ENCODE measurements at places on chromosomes 7 and 10.

DNA sequence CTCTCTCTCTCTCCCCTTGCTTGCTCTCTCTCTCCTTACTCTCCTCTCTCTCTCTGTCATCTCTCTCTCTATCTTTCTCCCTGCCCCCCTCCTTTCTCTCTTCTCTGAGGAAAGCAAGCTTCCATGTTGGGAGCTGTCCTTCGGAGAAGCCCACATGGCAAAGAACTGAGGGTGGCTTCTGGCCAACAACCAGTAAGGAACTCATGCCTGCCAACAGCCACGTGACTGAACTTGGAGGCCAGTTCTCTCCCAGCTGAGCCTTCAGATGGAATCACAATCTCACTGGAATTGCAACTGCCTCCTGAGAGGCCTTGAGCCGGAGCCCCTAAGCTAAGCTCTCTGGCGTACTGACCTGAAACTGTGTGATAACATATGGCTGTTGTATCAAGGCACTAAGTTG lies 12.0 kb upstream of the DHTKD1 start:
- no peak for DNase-seq
- no peak overlapping the region for H3K27ac ChIP-seq
- no peak overlapping the region for H3K4me3 ChIP-seq
- H3K36me3 ChIP-seq: no peaks in the 10 kb centered on the region
- no peaks in the 10 kb centered on the region for H3K27me3 ChIP-seq
- no peaks in the 10 kb centered on the region for H3K4me1 ChIP-seq

GRCh38 chr10:20624642-20625041 lies 272.5 kb downstream of the NEBL start:
- DNase-seq: peak; percentile 47
- no peak overlapping the region for H3K4me3 ChIP-seq
- no peaks in the 10 kb centered on the region for H3K27me3 ChIP-seq

DNA sequence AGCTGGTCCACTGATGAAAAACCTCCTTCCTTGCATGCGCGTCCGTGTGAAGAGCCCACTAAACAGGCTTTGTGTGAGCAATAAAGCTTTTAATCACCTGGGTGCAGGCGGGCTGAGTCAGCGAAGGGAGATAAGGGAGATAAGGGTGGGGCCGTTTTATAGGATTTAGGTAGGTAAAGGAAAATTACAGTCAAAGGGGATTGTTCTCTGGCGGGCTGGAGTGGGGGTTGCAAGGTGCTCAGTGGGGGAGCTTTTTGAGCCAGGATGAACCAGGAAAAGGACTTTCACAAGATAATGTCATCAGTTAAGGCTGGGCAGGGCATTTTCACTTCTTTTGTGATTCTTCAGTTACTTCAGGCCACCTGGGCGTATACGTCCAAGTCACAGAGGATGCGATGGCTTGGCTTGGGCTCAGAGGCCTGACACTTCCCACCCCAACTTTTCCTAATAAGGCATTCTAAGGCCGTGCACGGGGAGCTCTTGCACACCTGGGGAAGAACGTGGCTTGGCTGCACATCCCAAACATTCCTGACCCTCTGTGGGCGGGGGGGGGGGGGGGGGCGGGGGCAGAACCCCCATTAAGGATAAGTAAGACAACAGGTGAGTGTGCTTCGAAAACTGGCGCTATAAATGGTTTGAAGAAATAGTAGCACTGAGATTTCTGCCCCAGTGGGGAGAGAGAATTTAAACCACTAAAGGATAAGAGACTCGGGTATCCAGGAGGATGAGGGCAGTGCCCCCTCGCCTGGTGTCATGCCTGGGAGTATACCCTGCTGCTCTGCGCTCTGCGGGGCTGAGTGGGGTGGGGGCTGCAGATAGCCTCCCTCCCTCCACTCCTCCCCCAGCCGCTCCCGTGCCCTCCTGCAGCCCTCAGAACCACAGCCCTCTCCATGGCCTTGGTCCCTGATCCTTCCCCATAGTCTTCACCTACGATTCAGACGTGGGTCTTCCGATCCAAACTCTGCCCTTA lies 217.6 kb downstream of the MLLT10 start:
- no peaks in the 10 kb centered on the region for H3K4me1 ChIP-seq
- no peak overlapping the region for H3K27ac ChIP-seq
- DNase-seq: no peak
- H3K4me3 ChIP-seq: no peak overlapping the region

- H3K36me3 ChIP-seq: no peaks in the 10 kb centered on the region
- no peak overlapping the region for H3K4me3 ChIP-seq
- no peak overlapping the region for H3K27ac ChIP-seq
- DNase-seq: no peak
Observed at GRCh38 chr10:66625709-66626590, 299.9 kb upstream of the LRRTM3 start.

- H3K27ac ChIP-seq: no peak overlapping the region
- H3K4me3 ChIP-seq: no peak overlapping the region
- H3K4me1 ChIP-seq: no peaks in the 10 kb centered on the region
- DNase-seq: no peak
Observed at GRCh38 chr10:107072028-107072427, 92.5 kb downstream of the SORCS1 start.

GRCh38 chr10:86065711-86066251 lies 300.8 kb downstream of the GRID1 start:
- no peaks in the 10 kb centered on the region for H3K4me1 ChIP-seq
- no peak overlapping the region for H3K4me3 ChIP-seq
- no peak overlapping the region for H3K27ac ChIP-seq
- H3K36me3 ChIP-seq: no peaks in the 10 kb centered on the region

- H3K27me3 ChIP-seq: no peaks in the 10 kb centered on the region
- no peaks in the 10 kb centered on the region for H3K36me3 ChIP-seq
- no peaks in the 10 kb centered on the region for H3K4me1 ChIP-seq
- DNase-seq: no peak
- H3K4me3 ChIP-seq: no peak overlapping the region
Observed at GRCh38 chr7:111282626-111283025, 191.7 kb downstream of the LRRN3 start.

DNA sequence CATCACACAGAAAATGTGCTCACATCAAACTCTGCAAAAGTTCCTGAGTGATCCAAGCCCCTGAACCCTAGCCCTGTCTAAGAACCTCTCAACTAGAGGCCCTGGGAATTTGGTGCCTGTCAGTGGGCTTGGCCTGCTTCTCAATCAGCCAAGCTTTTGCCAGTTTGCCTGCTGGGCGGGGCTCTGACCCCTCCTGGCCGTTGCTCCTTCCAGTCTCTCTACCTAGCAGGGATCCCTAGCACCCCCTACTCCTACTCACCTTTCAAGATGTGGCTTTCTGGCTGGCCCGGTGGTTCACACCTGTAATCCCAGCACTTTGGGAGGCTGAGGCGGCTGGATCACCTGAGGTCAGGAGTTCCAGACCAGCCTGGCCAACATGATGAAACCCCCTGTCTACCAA lies 2.1 kb downstream of the KLRG2 start:
- no peak for DNase-seq
- peaks cover 11% of the 10 kb centered on the region for H3K4me1 ChIP-seq
- no peak overlapping the region for H3K4me3 ChIP-seq
- no peaks in the 10 kb centered on the region for H3K36me3 ChIP-seq
- H3K27ac ChIP-seq: no peak overlapping the region

- H3K4me1 ChIP-seq: peaks cover 3% of the 10 kb centered on the region
- no peaks in the 10 kb centered on the region for H3K27me3 ChIP-seq
- H3K27ac ChIP-seq: no peak overlapping the region
- H3K36me3 ChIP-seq: peaks cover 8% of the 10 kb centered on the region
- H3K4me3 ChIP-seq: no peak overlapping the region
Observed at GRCh38 chr10:72162978-72163377, 52.8 kb upstream of the ANAPC16 start.

DNA sequence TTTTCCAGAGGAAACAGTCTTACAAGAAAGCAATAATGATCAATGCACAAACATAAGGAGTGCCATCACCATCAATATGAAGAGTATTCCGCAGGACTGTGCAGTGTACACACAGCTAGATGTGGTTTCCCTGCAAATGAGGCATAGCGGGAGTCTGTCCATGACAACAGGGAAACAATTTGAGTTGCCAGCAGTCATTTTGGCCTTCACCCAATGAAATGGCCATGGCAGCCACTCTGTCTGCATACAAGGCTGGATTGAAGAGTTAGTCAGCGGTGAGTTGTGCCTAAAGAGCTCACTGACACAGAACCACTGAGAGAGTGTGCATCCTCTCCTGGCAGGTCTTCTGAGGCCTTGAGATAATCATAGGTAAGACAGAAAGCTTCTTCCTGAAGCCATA lies 303.3 kb downstream of the IPMK start:
- peak overlapping the region; percentile 73 for H3K27ac ChIP-seq
- no peaks in the 10 kb centered on the region for H3K27me3 ChIP-seq
- no peaks in the 10 kb centered on the region for H3K36me3 ChIP-seq
- H3K4me1 ChIP-seq: peaks cover 27% of the 10 kb centered on the region

DNA sequence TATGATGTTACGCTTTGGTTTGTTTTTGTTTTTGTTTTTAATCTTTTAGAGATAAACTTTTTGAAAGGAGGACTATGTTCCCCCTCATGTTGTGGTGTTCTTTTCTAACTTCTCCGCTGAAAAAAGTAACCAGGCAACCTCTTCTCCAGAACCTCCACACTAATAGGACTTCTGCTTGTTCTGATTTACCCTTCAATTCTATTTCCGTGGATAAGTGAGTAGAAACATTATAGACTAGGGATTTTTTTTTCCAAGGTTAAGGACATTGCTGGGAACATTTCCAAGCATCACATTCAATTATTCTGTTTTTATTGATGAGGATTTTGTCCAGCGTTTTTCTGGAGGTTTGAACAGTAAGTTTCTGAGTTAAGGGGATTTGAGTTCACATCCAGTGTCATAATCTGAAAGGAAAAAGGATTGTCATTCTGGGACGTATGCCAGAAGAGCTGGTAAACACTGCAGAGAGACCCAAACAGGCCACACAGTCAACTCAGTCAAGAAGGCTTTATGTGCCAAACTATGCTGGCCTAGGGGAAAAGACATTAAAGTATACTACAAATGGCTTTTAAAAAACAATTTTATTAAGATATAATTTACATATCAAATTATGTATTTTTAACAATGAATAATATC lies 28.3 kb upstream of the RALA start:
- H3K4me3 ChIP-seq: no peak overlapping the region
- peaks cover 10% of the 10 kb centered on the region for H3K4me1 ChIP-seq

GRCh38 chr7:109696723-109697122 lies 1127.0 kb downstream of the DNAJB9 start:
- no peaks in the 10 kb centered on the region for H3K4me1 ChIP-seq
- H3K4me3 ChIP-seq: no peak overlapping the region
- H3K27me3 ChIP-seq: no peaks in the 10 kb centered on the region
- DNase-seq: no peak
- H3K27ac ChIP-seq: no peak overlapping the region

Measured in GM23248 (cell line).